Stimulated activated CD8-positive, alpha-beta memory T cell treated with anti-CD3 and anti-CD28 coated beads, Interleukin-7, amount 100 ng/mL, for 1 hour (primary cell): ENCODE measurements at places on chromosomes 11 and 22.

DNA sequence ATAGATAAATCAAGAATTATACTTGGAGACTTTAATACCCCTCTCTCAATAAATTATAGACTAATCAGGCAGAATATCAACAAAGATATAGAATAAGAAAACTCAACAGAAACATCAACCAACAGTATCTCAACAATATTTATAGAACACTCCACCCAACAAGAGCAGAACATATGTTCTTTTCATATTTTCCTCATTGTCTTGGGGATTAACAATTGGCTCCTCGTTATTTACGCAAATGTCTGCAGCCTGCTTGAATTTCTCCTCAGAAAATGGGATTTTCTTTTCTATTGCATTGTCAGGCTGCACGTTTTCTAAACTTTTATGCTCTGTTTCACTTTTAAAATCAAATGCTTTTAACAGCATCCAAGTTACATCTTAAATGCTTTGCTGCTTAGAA lies 37.0 kb upstream of the FBLN1 start:
- DNase-seq = no peak

- no peak for DNase-seq
Observed at GRCh38 chr11:134119094-134119493, 50.2 kb downstream of the JAM3 start.

DNA sequence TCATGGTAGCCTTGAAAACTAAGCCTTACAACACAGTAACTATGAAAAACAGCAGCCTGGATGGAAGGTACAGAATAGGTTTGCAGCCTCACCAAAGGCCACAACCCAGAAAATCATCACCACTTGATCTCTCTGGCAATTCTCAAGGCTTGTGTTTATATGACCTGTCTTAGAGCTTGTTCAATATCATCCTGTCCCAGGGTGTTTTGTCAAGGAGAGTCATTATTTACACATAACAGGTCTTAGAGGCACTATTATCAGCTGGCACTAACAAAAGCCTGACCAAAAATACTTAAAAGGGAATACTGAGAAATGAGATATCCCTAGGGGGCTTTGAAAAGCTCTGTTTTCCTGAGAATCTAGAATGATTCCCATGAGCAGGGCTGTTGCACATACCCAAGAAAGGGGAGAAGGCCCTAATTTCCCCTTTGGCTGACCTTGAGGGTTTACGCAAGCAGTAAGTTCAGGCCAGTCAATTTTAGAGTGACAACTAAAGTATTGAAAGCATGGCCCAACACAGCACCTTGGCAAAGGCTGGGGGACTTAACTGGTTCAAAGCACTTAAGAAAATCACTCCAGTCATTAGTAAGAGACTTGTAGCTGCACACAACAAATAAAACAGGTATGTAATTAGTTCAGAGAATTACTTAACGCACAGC lies 7.9 kb downstream of the SC5D start:
- DNase-seq = no peak

DNA sequence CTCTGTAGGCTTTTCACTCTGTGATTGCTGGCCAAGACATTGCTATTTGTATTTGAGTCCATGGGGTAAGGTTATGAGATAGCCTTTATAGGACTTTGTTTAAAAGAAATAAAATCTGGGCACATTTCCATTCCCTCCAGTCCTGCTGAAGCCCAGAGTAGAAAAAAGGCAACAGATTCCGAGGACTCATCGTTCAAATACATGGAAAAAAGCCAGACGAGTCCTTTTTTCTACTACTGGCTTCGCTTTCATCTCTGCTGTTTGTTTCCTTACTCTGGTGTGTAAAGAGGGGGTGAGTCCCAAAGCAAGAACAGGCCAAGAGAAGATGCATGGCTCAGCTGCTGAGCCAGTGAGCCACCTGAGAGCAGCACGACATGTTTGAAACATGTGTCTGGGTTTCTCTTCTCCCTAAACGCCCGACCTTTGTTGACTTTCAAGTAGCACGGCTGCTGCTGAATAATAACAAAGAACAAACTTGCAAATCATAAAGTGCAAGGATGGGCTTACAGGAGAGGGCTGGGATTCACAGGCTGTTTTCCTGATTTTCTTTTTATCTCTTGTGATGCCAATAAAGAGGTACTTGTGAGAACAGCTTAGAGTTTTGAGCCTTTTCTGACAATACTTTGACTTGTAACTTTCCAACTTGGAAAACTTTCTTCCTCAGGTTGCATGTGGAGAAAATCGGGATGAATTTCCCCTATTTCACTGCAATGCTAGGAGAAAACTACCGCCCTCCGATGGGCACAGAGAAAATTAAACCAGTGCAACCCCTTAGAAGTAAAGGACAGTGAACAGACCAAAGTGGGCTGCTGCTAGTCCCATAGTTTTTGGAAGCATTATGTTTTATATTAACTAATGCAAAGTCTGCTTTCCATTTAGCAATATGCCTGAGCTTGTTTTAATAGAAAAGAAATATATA lies 195.2 kb upstream of the RAG2 start:
- DNase-seq = no peak

DNA sequence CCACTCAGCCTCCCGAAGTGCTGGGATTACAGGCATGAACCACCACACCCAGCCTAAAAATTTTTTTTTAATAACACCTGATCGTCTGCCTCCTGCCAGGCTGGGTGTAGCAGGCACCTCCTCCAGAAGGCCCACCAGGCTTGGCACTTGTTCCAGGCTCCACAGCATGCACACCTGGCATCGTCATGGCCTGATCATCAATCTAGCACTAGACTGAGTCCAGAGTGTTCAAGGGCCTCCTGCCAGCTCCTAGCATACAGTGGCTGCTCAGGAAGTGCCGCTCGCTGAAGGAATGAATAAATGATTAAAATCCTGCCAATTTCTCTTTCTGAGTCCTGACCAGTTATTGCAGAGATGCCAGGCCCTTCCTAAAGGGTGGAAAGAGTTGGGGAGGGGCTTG lies 3.5 kb upstream of the PDGFB start:
- DNase-seq = no peak

DNA sequence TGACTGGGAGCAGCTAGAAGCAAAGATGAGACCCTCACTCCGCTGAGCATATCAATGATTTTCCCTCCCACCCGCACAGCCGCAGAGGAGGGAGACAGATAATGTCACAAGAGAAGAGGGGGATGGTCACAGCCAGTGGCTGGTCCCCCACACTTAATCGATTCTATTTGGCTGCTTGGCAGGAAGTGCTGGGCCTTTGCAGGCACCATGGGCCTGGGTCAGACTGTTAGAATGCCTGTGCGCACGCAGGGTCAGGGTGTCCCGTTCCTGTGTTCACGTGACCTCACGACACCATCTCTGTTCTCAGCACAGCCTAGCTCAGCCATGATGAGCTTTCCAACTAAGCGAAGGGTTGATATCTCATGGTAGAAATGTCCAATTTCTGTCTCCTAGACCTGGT lies 107.0 kb downstream of the MYO18B start:
- DNase-seq = no peak

GRCh38 chr11:122215244-122215992 lies 99.4 kb upstream of the BLID start:
- DNase-seq = no peak

- DNase-seq = no peak
Observed at GRCh38 chr22:49678842-49679170, 148.9 kb downstream of the BRD1 start.

GRCh38 chr22:17994424-17995108 lies 29.8 kb downstream of the MICAL3 start:
- DNase-seq = no peak

DNA sequence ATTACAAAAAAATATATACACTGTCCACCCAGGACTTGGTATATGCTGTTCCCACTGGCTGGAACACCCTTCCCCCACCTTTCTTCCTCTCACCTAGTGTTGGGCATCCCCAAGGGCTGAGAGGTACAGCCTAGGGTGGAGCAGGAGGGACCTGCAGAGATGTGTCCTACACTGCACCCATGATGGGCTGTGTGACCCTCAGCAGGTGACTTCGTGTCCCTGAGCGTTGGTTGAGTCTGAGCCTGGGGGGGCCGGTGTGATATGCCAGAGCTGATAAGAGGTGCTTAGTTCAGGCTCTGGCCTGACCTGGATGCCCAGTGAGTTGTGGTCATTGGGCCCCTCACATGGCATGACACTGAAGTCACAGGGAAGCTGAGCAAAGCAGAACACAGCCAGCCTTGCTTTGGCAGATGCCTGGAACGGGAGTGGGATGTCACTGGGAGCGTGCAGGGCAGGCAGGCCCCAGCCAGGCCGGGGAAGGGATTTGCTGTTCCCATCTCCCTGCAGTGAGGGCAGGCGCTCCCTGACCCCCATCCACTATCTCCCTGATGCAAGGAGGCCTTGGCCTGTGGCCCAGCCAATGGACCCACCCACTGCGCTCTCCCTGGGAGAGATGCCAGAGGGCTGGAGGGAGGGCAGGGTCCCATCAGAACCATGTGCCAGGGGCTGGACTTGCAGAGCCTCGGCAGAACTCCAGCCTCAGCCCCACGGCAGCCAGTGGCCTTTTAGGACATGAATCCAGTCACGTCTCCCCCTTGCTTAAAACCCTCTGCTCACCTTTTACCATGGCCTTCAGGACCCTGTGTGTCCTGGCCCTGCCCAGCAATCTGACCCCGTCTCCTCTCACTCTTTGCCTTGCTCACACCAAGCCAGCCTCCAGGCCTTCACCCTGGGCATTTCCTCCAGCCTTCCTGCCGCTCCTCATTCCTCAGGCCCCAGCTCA lies 138.9 kb downstream of the MN1 start:
- DNase-seq = no peak

- DNase-seq = no peak
Observed at GRCh38 chr11:76707293-76707825, 36.8 kb upstream of the LRRC32 start.

DNA sequence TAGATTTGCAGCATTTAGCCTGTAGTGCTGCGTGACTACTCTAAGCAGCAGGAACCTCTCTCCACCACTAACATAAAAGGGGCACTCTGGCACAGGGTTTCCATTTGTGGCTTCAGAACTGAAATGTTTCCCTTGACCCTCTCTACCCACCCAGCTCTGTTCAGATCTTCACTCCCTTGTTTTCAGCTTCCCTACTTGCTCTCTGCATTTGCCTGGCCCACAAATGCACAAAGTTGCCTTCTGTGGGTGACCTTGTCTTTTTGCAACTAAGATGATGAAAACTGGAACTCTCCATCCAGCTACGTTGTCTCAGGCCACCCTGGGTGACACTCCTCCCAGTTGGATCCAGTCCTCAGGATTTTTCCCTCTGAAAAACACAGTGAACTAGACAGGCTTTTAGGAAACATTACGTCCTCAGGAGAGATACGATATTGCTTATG lies 19.8 kb upstream of the PSMA1 start:
- no peak for DNase-seq

- DNase-seq = no peak
Observed at GRCh38 chr11:16839821-16840220, 101.4 kb downstream of the C11orf58 start.

DNA sequence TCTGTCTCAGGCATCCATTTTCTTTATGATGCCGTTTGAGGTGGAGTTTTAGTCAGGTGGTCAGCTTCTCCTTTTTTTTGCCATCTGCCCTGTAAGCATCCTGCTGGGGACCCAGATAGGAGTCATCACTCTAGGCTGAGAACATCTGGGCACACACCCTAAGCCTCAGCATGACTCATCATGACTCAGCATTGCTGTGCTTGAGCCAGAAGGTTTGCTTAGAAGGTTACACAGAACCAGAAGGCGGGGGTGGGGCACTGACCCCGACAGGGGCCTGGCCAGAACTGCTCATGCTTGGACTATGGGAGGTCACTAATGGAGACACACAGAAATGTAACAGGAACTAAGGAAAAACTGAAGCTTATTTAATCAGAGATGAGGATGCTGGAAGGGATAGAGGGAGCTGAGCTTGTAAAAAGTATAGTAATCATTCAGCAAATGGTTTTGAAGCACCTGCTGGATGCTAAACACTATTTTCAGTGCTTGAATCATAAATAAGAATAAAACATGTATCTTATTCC lies 10.9 kb upstream of the HBE1 start:
- no peak for DNase-seq

- DNase-seq = no peak
Observed at GRCh38 chr11:93844568-93844967, 5.8 kb downstream of the VSTM5 start.
